ENCODE measurements at places on chromosomes 4 and X. TPM values are rescaled to one million over a fixed set of nuclear protein-coding genes. Genes with fewer than 3 reads are reported as not detected.

FOXP3 gene
- total RNA-seq: not detected

SMIM10L2A gene
- total RNA-seq: 0.08 TPM

XAGE1A gene
- not detected for total RNA-seq

CXorf49B gene
- not detected for total RNA-seq

DCTD gene
- total RNA-seq: 47.3 TPM

MAGEA8 gene
- total RNA-seq: not detected

IBSP gene
- total RNA-seq: not detected

SH3D19 gene
- total RNA-seq: 31.1 TPM

ODAPH gene
- total RNA-seq: not detected
